Neural crest cell (in vitro differentiated cells): ENCODE measurements at places on chromosomes 4 and X. TPM values are rescaled to one million over a fixed set of nuclear protein-coding genes. Genes with fewer than 3 reads are reported as not detected.

The EIF1AX gene
- total RNA-seq, result 109 and 119 TPM in 2 replicates

The PITX2 gene
- 0.58 and 0.77 TPM in 2 replicates for total RNA-seq

The SPANXB1 gene
- not detected in 2 replicates for total RNA-seq

DNA sequence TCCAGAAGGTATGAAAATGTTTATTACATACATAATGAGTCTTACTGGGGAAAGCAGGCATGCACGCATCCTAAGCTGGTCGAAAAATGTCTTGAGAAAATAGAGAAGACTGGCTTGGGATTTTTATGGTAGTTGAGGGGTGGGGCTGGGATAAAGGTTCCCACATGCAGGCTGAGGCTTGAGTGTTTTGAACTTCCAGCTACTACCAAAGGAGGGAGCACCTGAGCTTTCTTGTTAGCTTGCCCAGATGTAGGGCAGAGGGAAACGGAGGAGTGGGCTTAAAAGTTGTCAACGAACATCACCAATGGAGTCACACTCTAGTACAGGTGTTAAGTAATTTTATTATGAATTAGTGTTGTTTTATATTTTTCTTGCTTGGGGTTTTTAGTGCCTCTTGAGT lies 39.6 kb upstream of the SRPX start:
- DNase-seq, result no peak

- DNase-seq, result no peak
These were observed at the start of the genes DHRSX and ZBED1 for GRCh38 chrX:2500803-2501558. Gene DHRSX (minus strand): TSS chrX:2500976. CDS start chrX:2500925, 51 bp downstream. Gene ZBED1 (minus strand): TSS chrX:2500976. CDS start chrX:2490719, 10,257 bp downstream.
